CD4-positive, alpha-beta T cell treated with Interleukin-12 subunit alpha and Interleukin-12 subunit beta, for 1 hour (primary cell): ENCODE measurements at places on chromosomes 11 and 22.

DNA sequence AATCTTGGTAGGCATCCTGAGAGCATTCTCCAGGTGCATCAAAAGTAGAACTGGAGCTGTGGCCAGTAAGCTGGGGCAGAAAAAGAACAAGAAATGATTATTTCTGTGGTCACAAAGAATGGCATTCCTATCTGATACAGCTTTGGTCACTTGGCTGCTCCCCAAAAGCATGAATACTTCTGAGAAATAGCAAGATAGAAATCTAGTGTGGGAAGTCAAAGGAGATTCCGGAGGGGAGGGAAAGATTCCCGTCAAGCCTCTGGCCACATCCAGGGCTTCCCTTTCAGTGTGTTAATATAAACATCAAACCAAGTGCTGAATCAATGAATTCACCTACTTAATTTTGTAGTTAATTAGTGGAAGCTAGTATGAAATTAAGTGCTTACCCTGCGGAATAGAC lies 1185.4 kb downstream of the LRRC4C start:
- DNase-seq: no peak

DNA sequence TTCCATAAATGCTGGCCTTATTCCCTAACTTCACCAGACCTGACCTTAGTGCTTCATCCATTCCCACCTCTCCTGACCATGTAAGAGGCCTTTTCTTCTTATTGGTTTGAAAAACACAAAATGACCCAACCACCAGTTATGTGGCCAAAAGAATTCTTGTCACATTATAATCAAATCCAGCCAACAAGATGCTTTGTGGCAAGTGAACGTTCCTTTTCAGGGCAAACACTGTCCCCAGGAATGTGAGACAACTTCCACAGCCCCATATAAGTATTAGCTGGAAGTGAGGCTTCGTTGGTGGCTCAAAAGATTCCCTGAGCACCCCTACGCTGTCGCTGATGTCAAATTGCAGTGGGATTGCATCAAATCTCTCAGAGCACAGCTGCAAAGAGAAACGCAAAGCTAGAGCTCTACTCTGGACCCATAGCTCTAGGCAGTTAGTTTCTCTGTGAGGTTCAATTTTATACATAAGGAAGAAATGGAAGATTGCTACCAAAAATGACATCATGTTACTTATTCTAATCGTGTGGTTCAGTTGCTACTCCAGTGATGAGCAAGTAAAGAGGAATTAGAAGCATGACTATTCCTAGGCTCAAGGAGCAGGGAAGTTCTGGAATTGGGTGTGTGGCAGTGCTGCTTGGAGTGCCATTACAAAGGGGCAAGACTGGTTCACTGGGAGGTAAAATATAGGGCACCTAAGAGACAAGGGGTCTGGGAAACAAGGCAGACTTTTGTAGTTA lies 26.1 kb downstream of the GLYATL1 start:
- DNase-seq: no peak

DNA sequence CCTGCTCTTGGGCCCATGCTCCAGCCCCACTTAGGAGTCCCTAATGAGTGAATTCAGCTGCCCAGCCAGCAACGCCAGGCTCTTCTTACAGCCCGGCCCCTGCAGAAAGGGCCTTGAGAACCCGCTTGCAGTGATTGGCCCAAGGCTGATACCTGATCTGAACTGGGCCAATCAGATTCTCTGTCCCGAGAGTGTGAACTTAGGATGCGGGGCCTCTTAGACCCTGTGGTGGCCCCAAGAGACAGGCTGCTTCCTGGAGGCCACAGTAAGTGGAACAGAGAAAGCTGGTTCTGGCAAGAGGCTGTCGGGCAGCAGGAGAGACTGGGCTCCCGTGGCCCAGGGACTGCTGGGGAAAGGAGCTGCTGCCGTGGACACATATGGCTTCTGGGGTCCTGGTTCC lies 11.5 kb downstream of the VSTM5 start:
- DNase-seq: no peak

DNA sequence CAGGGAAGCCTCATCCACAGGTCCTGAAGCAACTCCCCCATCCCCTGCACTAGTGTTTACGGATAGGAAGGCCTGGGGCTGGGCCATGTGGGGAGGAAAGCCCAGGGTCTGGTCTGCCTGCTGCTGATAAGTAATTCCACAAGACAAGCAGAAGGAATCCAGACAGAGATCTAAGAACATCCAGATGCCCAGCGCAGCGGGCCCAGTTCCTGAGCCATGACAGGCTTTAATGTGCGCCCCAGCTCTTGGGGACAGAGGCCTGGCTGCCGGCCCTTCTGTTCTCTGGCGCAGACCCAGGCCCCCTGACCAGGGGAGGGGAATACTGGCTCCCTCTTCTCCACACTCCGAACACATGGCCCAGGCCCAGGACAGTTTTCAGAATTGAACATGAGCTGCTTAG lies 28.8 kb upstream of the ETS1 start:
- no peak for DNase-seq

GRCh38 chr11:126267650-126268049 lies 1.0 kb downstream of the SRPRA start:
- DNase-seq: no peak

DNA sequence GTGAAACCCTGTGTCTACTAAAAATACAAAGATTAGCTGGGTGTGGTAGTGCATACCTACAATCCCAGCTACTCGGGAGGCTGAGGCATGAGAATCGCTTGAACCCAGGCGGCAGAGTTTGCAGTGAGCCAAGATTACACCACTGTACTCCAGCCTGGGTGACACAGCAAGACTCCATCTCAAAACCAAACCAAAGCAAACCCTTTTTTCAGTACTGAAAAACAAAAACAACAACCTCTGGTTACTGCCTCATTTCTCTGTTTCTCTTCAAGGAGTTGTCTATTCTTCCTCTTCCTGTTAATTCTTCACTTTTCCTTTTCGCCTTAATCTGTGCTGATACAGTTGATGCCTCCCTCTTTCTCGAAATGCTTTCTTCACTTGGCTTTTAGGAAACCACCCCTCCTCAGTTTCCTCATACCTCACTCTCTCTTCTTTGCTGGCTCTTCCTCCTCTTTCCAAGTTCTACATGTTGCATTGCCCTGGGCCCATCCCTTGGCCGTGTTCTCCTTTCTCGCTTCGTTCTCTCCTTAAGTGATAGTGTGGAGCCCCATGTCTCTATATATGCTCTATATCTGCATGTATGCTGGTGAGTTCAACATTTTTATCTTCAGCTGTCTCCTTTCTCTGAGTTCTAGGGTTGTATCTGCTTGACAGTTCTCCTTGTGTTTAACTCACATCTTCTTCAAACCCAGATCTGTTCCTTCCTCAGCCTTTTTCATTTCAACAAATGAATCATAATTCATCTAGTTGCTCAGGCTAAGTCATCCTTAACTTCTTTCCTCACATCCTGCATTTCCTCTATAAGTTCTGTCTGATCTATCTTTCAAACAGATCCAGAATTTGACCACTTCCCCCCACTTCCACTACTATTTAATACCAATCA lies 37.1 kb downstream of the NUCB2 start:
- DNase-seq: no peak

DNA sequence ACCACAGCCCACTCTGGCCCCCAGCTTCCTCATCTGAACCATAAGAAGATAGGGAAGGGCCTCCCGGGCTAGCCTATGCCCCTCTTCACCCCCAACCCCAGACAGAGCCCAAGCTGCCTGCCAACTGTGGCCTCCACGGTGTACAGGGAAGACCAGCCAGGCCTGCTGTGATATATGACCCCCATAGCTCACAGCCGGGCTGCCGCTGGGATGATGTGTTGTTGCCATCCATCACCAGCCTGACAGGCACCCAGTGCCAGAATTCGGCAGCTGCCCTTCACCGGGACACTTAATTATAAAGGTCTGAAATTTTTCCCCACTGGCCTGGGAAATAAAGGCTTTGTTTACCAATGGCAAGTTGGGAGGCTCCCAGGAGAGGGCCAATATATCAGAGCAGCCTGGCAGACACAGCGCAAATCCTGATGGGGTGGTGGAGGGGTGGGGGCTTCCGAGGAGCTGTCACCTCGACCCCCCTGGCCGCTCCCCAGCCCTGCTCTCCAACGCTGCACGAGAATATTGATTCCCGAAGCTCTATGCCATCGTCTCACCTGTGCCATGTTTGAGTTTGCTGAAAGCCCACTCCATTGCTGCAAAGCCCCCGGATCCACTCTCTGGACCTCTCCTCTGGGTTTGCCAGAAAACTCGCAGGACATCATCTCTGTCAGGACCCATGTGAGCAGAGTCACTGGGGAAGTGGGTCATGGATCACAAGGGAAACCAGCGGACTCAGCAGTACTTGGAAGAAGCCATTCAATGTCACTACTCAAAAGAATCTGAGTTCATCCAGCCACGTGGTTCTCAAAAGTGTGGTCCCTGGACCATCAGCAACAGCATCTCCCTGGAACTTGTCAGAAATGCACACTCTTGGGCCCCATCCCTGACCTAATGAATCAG lies 296.9 kb downstream of the MN1 start:
- DNase-seq: no peak

- no peak for DNase-seq
Observed at GRCh38 chr11:33405834-33406602, 148.8 kb downstream of the HIPK3 start.

- no peak for DNase-seq
Observed at GRCh38 chr22:23498811-23499798, 81.0 kb downstream of the IGLL1 start.

DNA sequence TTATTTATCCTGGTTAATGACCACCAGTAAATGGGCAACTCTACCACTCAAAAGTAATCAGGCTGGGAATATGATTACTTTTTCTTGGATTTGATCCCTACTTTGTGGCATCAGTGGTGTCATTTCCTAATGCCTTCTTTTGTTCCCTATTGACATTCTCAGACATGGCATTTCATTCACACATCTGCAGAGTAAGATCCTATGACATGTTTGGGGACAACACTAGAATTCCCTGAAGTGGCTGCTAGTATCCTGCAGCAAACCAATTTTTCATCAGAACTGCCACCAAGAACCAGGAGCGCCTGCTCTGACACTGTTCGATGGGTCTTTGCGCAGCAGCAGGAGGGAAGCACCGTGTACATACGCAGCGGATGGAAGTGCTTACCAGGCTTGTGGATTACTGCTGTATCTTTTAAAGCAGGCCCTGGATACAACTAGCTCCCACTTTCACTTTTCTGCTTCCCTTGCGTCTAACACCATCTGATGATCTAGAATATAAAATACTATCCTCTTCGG lies 97.7 kb downstream of the LARGE2 start:
- DNase-seq: no peak

DNA sequence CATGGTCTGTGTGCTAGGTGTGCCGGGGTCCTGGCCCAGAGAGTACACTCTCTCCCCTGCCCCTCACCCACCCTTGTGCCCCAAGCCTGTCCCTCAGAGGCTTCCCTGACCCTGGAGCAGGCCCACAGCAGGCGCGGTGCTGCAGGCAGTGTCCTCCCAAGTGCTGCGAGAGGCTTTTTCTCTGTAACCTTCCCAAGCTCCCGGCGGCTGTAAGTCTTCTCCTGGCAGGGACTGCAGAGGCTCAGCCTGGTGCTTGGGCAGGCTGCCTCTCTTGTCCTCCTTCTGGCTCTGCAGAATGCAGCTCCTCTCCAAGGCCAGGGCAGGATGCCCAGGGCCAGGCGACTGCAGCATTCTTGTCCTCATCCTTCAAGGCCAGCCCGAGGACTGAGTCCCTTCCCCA lies 15.9 kb downstream of the RFPL1 start:
- DNase-seq: no peak

DNA sequence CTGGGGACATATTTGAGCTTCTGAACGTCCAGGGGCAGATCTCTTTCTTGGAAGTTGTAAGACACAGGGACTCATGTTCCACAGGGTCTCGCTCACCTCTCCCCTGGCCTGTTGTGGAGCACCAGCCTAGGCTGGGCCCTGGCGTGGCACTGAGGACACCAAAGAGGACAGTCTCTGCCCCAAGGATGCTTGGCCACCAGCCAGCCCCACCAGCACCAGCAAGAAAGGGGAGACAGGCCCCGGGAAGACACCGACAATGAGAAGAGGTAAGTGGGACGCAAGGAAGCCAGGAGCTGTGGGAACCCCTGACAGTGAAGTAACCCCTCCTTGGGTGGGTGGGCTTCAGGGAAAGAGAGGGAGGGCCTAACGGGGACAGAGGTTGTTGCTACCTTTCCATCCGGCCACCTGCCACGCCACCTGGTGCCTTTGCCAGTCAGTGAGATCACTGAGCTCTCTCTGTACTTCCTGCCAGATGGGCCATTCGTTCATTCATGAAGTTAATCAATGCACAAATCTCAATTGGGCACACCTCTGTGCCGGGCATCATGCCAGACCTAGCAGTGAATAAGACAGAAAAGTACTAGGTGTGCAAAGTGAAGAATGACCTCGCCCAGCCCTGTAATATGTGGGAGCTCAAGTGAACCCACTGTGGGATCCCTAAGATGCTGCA lies 11.1 kb downstream of the APOL5 start:
- no peak for DNase-seq

DNA sequence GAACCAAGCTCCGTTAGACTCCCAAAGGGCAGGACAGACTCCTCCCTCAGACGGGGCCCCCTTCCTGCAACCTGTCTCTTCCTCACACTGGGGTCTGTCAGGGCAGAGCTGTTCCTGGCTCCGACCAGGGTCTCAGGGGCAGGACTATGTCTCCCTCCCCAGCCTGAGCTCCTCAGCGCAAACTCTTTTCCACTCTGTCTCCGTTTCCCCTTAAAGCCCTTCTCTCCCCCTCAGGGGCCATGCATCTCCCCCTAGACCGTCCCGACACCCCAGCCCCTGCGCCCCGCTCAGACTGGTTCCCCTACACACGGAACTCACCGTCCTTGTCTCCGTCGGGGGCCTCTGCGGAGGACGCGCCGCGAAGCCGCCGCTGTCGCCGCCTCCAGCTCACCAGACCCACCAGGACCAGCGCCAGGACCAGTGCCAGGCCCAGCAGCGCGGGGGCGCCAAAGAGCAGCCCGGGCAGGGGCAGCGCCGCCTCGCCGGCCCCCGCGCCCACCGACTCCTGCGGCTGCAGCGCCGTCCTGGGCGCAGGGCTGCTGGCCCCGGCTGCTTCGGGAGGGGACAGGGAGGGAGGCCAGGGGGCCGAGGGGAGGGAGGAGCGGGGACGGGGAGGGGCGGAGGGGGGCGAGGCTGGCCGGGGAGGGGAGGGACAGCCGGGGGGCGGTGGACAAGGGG lies 684 bp downstream of the TNFRSF13C start:
- peak; percentile 82 for DNase-seq

DNA sequence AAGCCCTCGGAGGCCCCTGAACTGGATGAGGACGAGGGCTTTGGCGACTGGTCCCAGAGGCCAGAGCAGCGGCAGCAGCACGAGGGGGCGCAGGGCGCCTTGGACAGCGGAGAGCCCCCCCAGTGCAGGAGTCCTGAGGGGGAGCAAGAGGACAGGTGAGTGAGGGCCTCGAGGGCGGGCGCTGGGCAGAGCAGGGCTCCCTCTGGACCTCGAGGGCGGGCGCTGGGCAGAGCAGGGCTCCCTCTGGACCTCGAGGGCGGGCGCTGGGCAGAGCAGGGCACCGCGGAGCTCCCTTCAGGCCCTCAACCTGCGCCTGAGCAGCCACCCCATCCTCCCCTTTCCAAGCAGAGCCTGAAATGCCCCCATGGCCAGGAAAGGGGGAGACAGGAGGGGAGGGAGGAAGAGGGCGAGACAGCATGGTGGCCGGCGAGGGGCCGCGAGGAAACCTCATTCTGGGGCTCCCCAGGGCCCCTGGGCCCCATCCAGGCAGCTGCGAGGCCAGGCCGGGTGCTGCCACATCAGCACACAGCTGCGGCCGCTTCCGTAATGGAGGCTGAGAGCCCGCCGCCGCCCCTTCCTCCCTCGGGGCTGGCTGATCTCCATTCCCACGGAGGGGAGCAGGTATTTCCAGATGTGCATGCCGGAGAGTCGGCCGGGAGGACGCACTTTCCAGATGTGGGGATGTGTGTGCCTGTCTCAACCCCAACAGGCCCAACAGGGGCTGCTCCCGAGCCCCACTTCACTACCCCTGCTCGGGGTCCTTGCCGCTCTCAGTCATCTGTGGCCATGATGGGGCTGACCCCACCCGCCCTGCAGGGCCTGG lies 10.0 kb downstream of the PRR33 start:
- DNase-seq: no peak
